ENCODE measurements at places on chromosomes 1 and 21.

- H3K4me1 ChIP-seq, result no peaks in the 10 kb centered on the region
- H3K27ac ChIP-seq, result no peak overlapping the region
- no peak overlapping the region for H3K4me3 ChIP-seq
- no peaks in the 10 kb centered on the region for H3K36me3 ChIP-seq
- no peak for DNase-seq
- H3K27me3 ChIP-seq, result no peaks in the 10 kb centered on the region
These were observed 1272.7 kb downstream of the KCNT2 start for GRCh38 chr1:195335541-195335940.

DNA sequence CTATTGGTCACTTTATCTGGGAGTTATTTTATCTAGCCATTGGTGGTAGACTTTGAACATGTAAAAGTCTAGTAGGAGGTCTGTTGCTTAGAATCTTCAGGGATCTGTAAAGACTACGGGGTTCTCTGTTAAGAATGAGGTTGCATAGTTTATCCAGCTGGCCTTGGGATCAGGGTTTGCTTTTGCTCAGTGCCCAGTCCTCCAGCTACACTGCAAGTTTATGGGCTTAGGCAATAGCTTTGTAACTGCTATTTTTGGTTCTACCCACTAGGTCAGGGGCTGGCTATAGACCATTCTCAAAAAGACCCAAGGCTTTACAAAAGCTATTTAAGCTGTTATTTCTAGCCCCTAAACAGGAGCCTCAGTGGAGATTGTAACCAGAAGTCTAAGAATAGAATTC, 9.8 kb downstream of the SH3GLB1 start:
- H3K36me3 ChIP-seq, result no peaks in the 10 kb centered on the region
- no peaks in the 10 kb centered on the region for H3K4me1 ChIP-seq
- no peak overlapping the region for H3K4me3 ChIP-seq
- DNase-seq, result no peak

GRCh38 chr1:52033190-52034049, at the start of gene KTI12:
Gene KTI12, minus strand, starts transcription at chr1:52033810. Its CDS starts 49 bp downstream, at chr1:52033761.
- H3K27me3 ChIP-seq, result no peaks in the 10 kb centered on the region
- H3K36me3 ChIP-seq, result peaks cover 9% of the 10 kb centered on the region
- H3K4me3 ChIP-seq, result peak within 1 kb of the TSS; percentile 95
- peak; percentile 85 for DNase-seq
- H3K4me1 ChIP-seq, result peaks cover 12% of the 10 kb centered on the region

DNA sequence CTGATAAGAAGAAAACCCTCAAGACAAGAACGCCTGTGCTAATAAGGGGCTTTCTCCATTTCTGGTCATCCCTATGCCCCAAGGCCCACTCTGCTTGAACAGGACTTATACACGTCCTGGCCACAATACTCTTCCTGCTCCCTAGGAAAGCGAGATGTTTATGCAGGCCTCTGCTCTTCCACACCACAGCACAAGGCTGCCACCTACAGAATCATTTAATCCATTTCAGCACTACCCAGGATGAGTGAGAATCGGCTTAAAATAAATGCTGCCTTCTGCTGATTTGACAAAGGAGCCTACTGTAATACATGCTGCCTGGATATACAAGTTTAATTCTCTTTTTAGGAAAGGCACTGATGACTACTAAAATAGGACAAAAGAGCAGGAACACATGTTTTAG, 29.4 kb downstream of the FRRS1 start:
- DNase-seq, result no peak
- no peaks in the 10 kb centered on the region for H3K4me1 ChIP-seq
- H3K27me3 ChIP-seq, result no peaks in the 10 kb centered on the region
- no peaks in the 10 kb centered on the region for H3K36me3 ChIP-seq
- no peak overlapping the region for H3K27ac ChIP-seq

- H3K4me3 ChIP-seq, result no peak overlapping the region
- no peak overlapping the region for H3K27ac ChIP-seq
- no peaks in the 10 kb centered on the region for H3K36me3 ChIP-seq
- H3K27me3 ChIP-seq, result no peaks in the 10 kb centered on the region
- H3K4me1 ChIP-seq, result no peaks in the 10 kb centered on the region
These were observed 3.9 kb upstream of the CD58 start for GRCh38 chr1:116574581-116575291.

DNA sequence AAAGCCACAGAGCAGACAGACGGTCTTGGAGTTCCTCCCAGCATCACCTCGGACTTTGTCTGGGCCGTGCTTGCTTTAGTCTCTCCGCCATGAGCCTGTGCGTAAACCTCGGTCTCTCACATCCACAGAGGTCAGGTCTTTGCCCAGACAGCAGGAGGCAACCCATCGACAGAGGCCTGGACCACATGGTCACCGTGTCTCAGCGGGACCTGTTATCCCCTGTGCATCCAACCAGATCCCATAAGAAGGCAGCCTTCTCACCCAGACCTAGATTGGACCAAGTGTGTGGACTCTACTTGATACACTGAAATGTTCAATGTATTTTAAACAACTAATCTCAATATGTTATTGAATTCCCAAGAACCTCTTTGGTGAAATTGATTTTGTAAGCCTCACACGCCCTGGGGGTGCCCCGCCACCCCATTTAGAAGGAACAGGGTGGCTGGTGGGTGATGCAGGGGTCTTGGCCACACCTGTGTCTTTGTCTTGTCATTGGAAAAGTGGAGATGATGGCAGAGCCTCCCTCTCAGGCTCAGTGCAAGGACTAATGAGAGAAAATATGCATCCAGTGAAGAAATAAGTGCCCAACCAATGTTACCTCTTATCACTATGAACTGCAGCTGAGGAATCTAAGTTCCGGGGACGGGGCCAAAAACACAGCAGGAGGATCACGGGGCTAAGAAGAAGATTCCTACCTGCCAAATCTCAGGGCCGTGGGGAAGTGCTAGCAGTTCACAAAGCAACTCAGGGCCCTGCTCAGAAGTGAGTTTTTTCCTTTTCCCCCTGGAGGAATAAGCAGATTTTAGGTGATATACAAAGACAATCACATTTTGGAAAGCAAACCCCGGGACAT, 101.6 kb upstream of the BACE2 start:
- H3K4me3 ChIP-seq, result no peak overlapping the region
- no peaks in the 10 kb centered on the region for H3K36me3 ChIP-seq
- H3K27me3 ChIP-seq, result peaks cover 27% of the 10 kb centered on the region
- no peak for DNase-seq
- H3K27ac ChIP-seq, result no peak overlapping the region

DNA sequence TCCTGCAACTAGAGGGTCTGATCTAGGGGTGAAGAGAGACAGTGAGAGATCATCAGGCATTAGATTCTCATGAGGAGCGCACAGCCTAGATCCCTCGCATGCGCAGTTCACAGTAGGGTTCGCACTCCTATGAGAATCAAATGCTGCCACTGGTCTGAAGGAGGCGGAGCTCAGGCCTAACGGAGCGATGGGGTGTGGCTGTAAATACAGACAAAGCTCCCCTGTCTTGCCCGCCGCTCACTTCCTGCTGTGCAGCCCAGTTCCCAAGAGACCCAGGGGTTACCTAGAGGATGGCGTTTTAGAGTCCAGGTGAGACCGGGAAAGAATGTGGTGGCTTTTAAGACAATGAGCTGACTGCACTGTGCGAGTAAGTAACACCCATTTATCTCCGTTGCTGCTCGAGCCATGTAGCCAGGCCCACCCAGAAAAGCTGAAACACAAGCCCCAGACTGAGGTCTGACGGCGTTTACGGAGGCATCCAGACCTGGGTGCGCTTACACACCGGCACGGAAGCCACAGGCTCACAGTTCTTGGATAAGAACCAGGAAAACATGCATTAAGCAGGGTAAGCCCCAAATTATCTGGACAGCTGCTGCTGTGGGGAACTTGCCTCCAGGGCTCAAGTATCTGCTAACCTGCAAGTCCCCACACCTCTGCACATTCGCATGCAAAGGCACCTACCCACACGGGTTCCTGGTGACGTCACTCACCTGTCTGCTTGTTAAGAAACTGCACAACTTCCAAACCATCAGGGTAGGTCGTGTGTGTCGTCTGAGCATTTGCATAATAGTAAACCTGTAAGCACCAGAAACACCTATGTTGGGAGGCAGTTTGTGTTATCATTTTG, 12.5 kb downstream of the TCP10L start:
- H3K4me3 ChIP-seq, result no peak overlapping the region
- H3K27ac ChIP-seq, result no peak overlapping the region
- no peak for DNase-seq
- H3K4me1 ChIP-seq, result peaks cover 14% of the 10 kb centered on the region

DNA sequence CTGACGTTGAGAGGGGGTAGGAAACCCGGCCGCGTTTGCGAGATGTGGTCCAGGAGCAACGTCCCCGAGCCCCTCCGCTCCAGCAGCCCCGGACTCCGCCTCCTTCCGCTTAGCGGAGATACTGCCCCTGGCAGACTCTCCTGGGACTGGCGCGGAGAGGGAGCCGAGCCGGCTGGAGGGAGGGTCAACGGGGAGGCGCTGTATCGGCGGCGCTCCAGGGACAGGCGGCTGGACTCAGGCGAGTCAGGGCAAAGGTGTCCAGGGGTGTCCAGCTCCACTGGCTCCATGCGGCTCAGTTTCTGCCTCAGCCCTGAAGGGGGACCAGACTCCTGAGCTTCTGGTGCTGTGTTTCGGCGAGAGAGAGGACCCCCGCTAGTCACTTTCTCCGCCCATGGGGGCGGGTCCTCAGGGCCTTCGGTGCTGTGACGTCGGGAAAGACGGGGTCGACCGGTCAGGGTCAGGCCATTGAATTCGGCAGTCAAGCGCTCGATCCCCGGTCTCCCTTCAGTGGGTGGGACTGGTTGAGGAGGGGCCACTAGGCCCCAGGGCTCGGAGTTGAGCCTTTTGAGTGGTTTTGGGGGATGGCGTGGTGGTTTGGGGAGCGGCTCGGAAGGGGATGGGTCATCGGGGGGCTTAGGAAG, 2.8 kb upstream of the LIX1L start:
- H3K36me3 ChIP-seq, result no peaks in the 10 kb centered on the region
- H3K4me1 ChIP-seq, result peaks cover 53% of the 10 kb centered on the region
- peak overlapping the region; percentile 90 for H3K4me3 ChIP-seq
- no peaks in the 10 kb centered on the region for H3K27me3 ChIP-seq
- peak overlapping the region; percentile 74 for H3K27ac ChIP-seq

- H3K4me3 ChIP-seq, result no peak overlapping the region
- H3K27me3 ChIP-seq, result no peaks in the 10 kb centered on the region
- H3K4me1 ChIP-seq, result no peaks in the 10 kb centered on the region
- H3K27ac ChIP-seq, result no peak overlapping the region
- no peak for DNase-seq
These were observed 24.4 kb upstream of the LEPR start for GRCh38 chr1:65395887-65396612.

GRCh38 chr1:94949681-94950661, 23.1 kb upstream of the CNN3 start:
- no peak for DNase-seq
- no peak overlapping the region for H3K4me3 ChIP-seq
- no peaks in the 10 kb centered on the region for H3K27me3 ChIP-seq
- H3K36me3 ChIP-seq, result no peaks in the 10 kb centered on the region
- H3K4me1 ChIP-seq, result no peaks in the 10 kb centered on the region
- no peak overlapping the region for H3K27ac ChIP-seq

GRCh38 chr1:40204856-40205255, 42.9 kb upstream of the TMCO2 start:
- H3K36me3 ChIP-seq, result peaks cover 37% of the 10 kb centered on the region
- H3K27me3 ChIP-seq, result no peaks in the 10 kb centered on the region
- no peaks in the 10 kb centered on the region for H3K4me1 ChIP-seq
- DNase-seq, result no peak
- H3K27ac ChIP-seq, result no peak overlapping the region

DNA sequence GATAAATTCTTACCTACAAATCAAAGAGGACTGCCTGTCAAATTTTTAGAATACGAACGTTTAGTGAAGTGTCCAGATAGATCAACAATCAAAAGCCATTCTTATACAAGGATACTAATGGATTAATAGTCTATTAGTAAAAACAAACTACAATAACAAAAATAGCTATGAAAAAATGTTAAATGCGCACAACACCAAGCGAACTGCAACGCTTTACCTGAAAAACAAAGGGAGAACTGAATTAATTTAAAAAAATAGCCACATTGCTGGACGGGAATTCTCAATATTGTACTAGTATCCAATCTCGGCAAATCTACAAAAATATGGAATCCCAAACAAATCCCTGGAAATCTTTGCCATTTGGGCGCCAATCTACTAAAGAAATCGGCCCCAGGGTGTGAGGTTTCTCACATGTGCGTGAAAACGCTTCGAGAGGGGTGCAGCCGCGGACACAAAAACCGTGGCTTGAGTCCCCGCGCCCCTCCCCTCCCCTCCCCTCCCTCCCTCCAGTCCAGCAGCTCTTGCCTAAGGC, 55.6 kb downstream of the TRAF5 start:
- H3K27me3 ChIP-seq, result no peaks in the 10 kb centered on the region
- H3K4me3 ChIP-seq, result peak overlapping the region; percentile 91
- H3K36me3 ChIP-seq, result no peaks in the 10 kb centered on the region
- DNase-seq, result no peak
- peak overlapping the region; percentile 87 for H3K27ac ChIP-seq
- no peaks in the 10 kb centered on the region for H3K4me1 ChIP-seq

DNA sequence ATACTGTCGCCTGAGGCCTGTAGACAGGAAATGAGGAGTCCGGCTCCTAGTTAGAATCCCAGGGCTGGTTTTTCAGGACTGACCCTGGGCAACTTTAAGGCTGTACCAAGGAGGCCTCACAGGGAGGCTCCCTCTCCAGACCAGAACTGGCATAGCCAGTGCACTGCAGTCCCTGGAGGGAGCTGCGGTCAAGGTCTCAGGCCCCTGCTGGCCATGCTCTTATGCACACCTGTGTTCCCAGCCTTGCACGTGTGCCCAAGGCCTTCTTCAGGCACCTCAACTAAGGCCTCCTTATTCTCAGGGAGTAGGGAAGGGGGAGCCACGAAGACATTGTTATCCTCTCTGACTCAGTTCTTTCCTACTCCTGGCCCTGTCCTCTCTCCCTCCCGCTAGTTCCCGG, 22.0 kb upstream of the IFNAR1 start:
- peaks cover 28% of the 10 kb centered on the region for H3K4me1 ChIP-seq
- no peak for DNase-seq
- no peak overlapping the region for H3K4me3 ChIP-seq
- H3K36me3 ChIP-seq, result no peaks in the 10 kb centered on the region
- H3K27ac ChIP-seq, result no peak overlapping the region
- H3K27me3 ChIP-seq, result no peaks in the 10 kb centered on the region

GRCh38 chr1:45303520-45304310, 23.0 kb upstream of the HPDL start:
- H3K4me3 ChIP-seq, result peak overlapping the region; percentile 72
- H3K36me3 ChIP-seq, result no peaks in the 10 kb centered on the region
- DNase-seq, result peak; percentile 93
- no peaks in the 10 kb centered on the region for H3K27me3 ChIP-seq
- H3K4me1 ChIP-seq, result peaks cover 2% of the 10 kb centered on the region
- peak overlapping the region; percentile 94 for H3K27ac ChIP-seq

- no peaks in the 10 kb centered on the region for H3K4me1 ChIP-seq
- DNase-seq, result no peak
- H3K4me3 ChIP-seq, result peak overlapping the region; percentile 23
- no peaks in the 10 kb centered on the region for H3K27me3 ChIP-seq
These were observed 41.3 kb downstream of the RIPK4 start for GRCh38 chr21:41725421-41726031.

GRCh38 chr21:42060166-42060565, 11.0 kb upstream of the UMODL1 start:
- H3K4me3 ChIP-seq, result no peak overlapping the region
- no peaks in the 10 kb centered on the region for H3K27me3 ChIP-seq
- no peak overlapping the region for H3K27ac ChIP-seq

- H3K4me1 ChIP-seq, result no peaks in the 10 kb centered on the region
- H3K4me3 ChIP-seq, result no peak overlapping the region
- H3K36me3 ChIP-seq, result no peaks in the 10 kb centered on the region
- DNase-seq, result no peak
These were observed 222.6 kb upstream of the KCTD3 start for GRCh38 chr1:215344539-215344938.

- H3K27me3 ChIP-seq, result no peaks in the 10 kb centered on the region
- no peaks in the 10 kb centered on the region for H3K36me3 ChIP-seq
- no peak overlapping the region for H3K27ac ChIP-seq
- no peak overlapping the region for H3K4me3 ChIP-seq
- DNase-seq, result no peak
These were observed 298.8 kb downstream of the KIF26B start for GRCh38 chr1:245453541-245453940.

Measured in T-cell (primary cell).